HT-29 (cell line): ENCODE measurements at places on chromosomes 12 and 14. TPM values are rescaled to one million over a fixed set of nuclear protein-coding genes. Genes with fewer than 3 reads are reported as not detected.

The PDZRN4 gene
- total RNA-seq: not detected in 2 replicates

The KRT72 gene
- total RNA-seq: not detected in 2 replicates

The WIF1 gene
- total RNA-seq: not detected in 2 replicates

DNA sequence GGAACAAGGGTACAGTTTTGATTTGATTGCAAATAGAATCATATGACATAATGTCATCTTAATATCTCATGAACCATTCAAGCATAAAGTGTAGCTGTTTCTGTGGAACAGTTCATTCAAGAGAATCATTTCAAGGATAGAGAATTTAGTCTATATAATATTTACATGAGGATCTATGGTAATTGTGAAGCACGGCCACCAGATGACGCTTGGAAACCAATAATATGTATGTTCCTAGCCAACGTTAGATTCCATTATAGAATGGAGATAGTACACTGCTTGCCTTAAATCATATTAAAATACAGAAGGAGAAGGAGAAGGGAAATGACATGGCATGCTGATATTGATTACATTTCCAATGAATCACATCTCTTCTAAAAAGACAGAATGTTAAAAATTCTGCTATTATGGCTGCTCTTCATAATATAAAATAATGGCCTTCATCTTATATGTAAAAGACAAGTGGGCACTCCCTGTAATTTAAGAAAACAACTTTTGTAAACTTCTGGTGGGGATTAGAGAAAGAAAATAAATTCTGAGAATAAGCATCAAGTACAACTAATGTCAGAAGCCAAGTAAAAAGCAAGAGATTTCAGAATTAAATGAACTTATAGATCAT lies 351.0 kb downstream of the NAV3 start:
- peak; percentile 72 for DNase-seq

DNA sequence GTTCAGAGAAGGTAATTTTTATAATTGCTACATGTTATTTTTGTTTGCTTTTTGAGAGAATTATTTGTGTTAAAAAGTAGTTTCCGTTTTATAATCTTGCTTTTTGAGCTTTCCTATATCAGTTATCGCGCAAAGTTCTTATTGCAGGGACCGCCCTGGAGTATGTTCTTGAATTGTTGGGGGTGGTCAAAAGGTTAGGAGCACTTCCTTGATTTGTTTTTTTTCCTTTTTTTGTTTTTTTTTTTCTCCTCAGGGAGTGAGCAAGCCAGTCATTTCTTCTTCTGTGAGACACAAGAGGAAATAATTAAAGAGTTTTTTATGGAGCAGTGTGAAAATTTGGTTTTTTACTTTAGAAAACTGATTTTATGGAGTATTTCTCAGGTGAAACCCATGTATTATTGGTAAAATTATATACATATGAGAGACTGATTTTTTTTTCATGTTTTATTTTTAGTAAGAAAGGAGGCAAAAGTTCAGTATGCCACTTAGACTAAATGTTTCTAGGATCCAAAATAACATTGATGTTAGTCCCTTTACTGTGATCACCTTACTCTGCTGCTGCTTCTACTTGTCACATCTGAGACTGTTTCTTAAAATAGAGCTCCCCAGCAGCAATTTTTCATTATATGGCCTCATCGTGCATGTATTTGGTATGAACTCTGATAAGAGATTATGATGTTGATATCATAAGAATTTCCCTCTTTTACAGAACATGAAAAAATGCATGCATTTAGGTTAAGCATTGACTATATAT lies 26.6 kb downstream of the PLEKHA5 start:
- DNase-seq: no peak

GRCh38 chr14:64123241-64123822 lies 170.8 kb downstream of the ESR2 start:
- no peak for DNase-seq

GRCh38 chr12:126509572-126509971 lies 1444.3 kb downstream of the AACS start:
- DNase-seq: no peak

The A2ML1 gene
- not detected in 2 replicates for total RNA-seq

DNA sequence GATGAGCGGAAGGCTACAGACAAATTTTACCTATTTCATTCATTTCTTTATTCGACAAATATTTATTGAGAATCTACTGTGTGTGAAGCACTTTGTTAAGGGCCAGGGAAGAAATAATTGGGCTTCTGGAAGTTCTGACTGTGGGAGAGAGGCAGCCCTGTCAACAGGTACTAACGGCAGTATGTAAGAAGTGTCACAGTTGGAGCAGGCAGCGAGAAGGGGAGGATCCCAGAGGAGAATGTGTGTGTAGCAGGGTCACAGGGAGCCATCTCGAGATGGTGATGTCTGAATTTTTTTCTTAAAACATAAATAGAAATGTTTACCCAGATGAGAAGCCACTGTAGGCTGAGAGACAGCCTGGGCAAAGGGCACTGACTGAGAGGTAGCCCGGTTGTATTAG lies 163.3 kb upstream of the SLC38A2 start:
- no peak for DNase-seq

GRCh38 chr14:35964697-35965286 lies 138.7 kb downstream of the BRMS1L start:
- no peak for DNase-seq

- DNase-seq: peak; percentile 41
Observed at GRCh38 chr12:56469007-56469930, 891 bp downstream of the SPRYD4 start.

- DNase-seq: peak; percentile 9
Observed at GRCh38 chr14:95431199-95432143, 85.0 kb downstream of the SYNE3 start.

DNA sequence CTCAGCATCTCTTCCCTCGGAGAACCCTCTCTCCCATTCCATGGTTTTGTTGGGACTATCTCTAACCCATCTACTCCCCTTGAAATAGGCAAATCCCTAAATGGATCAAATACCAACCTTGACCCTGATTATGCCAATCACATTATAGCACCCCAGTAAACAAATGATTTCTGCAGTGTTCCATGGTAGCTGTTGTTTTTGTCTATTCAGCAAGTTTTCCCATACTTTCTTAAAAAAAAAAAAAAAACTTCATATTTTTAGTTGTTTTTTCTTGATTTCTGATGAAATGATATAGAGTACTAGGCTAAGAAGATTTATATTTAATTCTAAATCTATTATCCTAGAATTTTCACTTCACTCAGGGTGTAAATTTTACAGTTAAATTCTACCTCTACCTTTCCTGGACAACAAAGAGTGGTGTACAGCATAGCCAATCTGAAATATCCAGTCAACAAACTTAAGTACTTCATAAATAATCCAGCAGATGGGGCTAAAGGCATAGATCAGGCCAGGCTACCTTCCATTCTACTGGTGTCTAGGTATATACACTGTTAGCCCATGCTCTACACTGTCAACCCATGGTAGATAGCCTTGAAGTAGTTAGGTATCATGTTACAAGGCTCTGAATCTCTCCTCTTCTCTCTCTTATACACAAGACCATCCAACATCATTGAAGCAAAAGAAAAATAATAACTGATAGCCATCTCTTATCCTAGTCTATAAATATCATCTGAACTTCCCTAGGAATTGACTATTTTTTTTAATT lies 82.2 kb downstream of the PLEKHG7 start:
- DNase-seq: peak; percentile 91
